ENCODE measurements at places on chromosomes 7 and 10.

DNA sequence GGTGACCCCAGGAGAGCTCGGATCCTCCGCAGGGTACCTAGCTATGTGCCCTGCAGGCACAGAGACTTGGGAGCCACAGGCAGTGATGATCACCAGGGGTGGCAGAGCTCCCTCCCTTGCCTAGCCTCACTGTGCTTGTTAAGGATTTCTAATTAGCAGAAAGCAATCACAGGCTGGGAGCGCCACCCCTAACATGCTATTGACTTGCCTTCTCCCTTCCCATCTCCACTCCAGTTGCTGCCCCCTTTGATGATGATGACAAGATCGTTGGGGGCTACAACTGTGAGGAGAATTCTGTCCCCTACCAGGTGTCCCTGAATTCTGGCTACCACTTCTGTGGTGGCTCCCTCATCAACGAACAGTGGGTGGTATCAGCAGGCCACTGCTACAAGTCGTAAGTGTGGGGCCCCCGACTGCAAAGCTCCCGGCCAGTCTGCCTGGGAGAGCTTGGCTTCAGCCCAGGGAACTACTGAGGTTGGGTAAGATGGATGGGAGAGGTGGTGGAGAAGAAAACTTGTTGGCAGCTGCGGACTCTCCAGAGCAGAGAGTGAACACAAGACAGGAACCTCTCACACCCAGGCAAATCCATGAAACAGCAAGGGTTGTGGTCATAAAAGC is 1.2 kb downstream of the PRSS1 start:
- DNase-seq: no peak

DNA sequence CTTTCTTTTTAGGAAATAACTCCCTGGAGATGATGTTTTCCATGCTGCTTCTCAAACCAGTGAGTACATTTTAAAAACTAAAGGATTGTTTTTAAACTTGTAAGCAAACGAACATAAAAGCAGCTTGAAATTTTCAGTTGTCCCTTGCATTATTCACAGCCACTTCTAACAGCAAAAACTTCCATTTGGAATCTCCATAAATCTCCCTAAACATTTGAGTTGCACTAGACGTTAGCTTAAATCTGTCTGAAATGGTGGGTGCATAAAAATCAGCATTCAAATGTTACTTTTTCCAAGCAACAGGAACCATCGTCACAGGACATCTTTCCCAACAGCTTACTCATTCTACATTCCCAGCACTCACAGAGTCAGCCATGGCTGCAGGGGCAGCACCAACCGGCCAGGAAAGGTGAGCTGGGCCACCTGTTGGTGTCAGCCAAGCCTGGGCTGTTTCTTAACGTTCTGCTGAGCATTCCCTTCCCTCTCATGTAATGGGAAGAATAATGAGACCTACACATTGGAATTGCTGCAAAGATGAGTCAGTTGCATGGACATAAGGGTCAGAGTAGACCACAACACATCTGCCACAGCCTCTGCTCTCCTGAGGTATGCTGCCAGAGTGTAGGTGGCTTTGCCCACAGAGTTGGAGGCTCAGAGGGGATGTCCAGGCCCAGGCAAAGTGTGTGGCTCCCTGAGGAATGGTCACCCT is 163.2 kb downstream of the TNS3 start:
- DNase-seq: no peak

DNA sequence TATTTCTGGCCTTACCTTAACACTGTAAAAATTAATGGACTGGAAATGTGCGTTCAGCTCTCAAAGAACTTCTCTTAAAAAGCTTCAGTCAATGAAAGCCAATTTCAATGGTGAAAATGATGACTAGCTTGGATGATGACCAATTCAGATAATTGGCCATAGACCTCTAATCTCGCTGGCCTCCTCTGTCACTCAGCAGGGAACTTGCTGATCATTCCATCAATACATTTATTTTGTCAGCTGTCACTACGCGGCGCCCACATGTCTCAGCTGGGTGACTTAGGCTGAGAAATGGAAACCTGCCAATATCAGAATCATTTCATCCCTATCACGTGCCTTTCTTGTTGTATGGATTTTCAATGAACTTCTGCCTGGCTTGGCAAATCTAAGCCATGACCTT is 673.0 kb upstream of the AUTS2 start:
- no peak for DNase-seq

DNA sequence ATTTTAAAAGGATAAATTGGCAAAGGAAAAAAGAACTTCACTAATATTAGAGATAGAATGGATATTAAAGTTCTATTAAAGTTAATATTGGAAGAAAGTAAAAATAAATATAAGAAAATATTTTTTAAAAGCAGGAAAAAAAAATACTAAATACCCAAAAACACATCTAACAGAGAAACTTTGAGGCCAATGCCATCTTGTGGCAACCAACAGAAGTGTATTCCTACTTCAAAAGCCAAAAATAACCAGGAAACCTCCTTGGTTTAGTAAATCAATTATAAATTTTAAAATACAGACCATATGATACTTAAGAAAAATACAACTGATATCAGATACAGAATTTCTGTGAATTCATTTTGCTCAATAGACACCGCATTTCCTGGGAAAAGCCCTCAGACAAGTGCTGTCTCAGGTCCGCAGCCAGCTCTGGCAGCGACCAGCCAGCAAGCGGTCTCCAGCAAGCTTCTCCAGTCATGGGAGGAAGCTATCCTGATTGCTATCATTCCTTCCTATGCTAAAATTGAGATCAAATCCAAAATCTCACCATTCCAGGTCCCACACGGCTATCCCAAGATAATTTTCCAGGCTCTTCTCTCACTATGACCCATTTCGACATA is 65.3 kb downstream of the LMBR1 start:
- peak; percentile 50 for DNase-seq

DNA sequence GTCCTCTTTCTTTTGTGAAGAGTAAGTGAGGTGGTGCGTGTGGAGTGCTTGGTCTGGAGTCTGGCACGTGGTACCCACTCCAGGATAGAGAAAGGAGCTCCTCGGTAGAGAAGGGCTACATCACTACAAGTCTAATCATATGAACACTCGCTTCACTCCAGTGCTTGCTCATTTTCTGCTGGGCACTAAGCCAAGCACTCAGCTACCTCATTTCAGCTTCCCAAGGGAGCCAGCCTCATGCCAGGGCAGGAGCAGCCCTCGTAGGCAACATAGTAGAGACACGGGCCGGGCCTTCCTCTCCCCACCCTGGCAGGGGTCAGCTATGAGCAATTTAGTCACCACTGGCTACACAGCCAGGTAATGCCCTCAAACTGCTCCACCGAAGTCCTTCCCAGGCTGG is 11.4 kb upstream of the HSPA12A start:
- peak; percentile 9 for DNase-seq

All from DMS53 (cell line).